Neural crest cell (in vitro differentiated cells): ENCODE measurements at places on chromosomes 2 and 18. TPM values are rescaled to one million over a fixed set of nuclear protein-coding genes. Genes with fewer than 3 reads are reported as not detected.

Gene TEKT4
- not detected in 2 replicates for total RNA-seq

Gene GAREM1
- 11.0 and 12.3 TPM in 2 replicates for total RNA-seq

Gene COL4A4
- total RNA-seq = 0.16 and 0.19 TPM in 2 replicates

Gene TAF4B
- 1.5 and 2.1 TPM in 2 replicates for total RNA-seq

Gene CD302
- total RNA-seq = 1.0 TPM in 2 replicates

Gene AKAIN1
- total RNA-seq = not detected in 2 replicates

- DNase-seq = no peak
These were observed 9.0 kb downstream of the ZBTB14 start for GRCh38 chr18:5286525-5286924.

- DNase-seq = no peak
These were observed 317.2 kb downstream of the GBX2 start for GRCh38 chr2:235850771-235851551.

DNA sequence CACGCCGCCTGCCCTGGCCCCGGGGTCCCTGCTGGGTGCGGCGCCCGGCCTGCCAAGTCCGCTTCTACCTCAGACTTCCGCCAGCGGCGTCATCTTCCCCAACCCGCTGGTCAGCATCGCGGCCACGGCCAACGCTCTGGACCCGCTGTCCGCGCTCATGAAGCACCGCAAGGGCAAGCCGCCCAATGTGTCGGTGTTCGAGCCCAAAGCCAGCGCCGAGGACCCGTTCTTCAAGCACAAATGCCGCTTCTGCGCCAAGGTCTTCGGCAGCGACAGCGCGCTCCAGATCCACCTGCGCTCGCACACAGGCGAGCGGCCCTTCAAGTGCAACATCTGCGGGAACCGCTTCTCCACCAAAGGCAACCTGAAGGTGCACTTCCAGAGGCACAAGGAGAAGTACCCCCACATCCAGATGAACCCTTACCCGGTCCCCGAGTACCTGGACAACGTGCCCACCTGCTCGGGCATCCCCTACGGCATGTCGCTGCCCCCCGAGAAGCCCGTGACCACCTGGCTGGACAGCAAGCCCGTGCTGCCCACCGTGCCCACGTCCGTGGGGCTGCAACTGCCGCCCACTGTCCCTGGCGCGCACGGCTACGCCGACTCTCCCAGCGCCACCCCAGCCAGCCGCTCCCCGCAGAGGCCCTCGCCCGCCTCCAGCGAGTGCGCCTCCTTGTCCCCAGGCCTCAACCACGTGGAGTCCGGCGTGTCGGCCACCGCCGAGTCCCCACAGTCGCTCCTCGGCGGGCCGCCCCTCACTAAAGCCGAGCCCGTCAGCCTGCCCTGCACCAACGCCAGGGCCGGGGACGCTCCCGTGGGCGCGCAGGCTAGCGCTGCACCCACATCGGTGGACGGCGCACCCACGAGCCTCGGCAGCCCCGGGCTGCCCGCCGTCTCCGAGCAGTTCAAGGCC lies 13.7 kb downstream of the SALL3 start:
- no peak for DNase-seq

- no peak for DNase-seq
These were observed 1396.9 kb upstream of the NXPH2 start for GRCh38 chr2:140177086-140177485.

GRCh38 chr2:151438506-151438905 lies 28.8 kb downstream of the RIF1 start:
- no peak for DNase-seq

GRCh38 chr18:10286580-10287150 lies 167.8 kb upstream of the APCDD1 start:
- DNase-seq = no peak

DNA sequence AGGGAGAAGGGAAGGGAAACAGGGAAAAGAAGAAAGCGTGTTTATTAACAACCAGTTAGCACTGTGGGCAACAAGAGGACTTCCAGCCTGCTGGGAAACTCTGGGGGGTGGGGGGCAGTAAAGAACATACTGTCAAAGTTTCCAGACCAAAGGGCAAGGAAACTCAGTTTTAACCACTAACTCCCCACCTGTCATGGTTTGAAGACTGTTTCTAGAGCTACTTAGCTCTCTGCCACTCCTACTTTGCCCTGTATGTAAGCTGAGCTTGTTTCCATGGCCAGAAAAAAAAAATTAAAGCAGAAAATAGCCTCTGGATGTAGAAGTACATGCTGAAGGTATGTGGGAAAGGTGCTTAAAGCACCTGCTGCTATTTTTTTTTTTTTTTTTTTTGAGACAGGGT lies 11.0 kb upstream of the PTPN2 start:
- DNase-seq = no peak

GRCh38 chr2:241154915-241155314 lies 4.6 kb downstream of the PPP1R7 start:
- DNase-seq = no peak

GRCh38 chr2:42796427-42797248 lies 4.3 kb upstream of the HAAO start:
- no peak for DNase-seq
